Activated T-helper 1 cell treated with anti-CD3 and anti-CD28 coated beads, Interleukin-12 subunit alpha, Interleukin-12 subunit beta, Interleukin-2, Interleukin-4 antibody, amounts not matched to agents 30 ng/mL and 10 ng/mL and 1 ng/mL, durations not matched to agents 14 hours and 24 hours and 36 hours (primary cell): ENCODE measurements at places on chromosomes 1 and 21.
A peak's percentile ranks its signal among the peaks of the same experiment; 100 is the strongest.

DNA sequence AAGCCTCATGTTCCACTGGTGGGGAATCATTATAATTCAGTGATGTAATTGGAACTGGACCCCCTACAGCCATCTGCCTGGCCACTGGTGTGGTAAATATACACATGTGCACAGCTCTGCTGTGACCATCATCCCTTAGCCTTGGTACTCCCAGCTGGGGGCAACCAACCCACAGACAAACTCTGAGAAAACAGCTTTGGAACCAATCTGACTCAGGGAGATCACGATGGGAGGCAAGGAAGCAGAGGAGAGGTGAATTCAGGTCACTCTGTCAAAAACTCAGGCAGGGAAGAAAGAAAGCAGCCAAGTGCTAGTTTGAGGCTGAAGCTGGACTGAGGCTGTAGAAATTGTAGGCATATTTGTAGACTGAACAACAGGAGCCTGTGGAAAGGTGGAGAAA is 197.8 kb upstream of the GALNT2 start:
- DNase-seq, result no peak

GRCh38 chr21:31922881-31923280 is 50.1 kb downstream of the HUNK start:
- DNase-seq, result no peak

GRCh38 chr1:162892906-162893611 is 32.1 kb upstream of the CCDC190 start:
- DNase-seq, result no peak

DNA sequence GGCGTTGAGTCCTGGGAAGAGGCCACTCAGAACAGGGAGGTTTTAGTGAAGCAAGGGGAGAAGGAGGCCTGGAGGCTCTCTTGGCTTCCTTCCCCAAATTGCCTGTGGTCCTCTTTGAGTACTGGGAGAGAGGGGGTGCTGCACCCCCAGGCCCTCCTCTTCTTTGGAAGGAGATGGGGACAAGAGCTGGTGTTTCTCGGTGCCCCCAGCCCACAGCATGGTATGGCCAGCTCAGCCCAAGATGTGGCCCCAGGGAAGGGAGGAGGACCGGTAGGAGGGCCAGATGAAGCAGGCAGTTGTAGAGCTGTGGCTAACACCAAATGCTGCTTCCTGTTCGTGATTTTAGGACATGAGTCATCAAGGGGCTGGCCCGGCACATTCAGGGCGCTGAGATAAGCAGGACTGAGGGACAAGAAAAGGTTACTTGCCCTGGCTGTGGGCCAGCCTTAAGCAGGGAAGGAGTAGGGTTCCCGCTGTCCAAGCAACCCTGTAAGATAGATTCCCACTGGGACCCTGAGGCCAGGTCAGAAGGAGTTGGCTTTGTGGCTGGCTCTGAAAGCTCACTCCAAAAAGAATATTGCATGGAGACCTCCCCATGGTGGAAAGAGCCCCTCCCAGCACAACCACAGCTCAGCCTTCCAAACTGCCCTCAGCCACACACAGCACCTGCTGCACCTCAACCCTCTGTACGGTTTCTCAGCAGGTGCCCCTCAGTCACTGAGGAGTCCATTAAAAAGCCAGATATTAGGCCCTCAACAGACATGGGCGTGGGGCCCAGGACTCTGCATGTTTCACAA is 4.9 kb upstream of the TNFRSF1B start:
- DNase-seq, result peak; percentile 79

GRCh38 chr1:117106478-117106877 is 15.1 kb downstream of the TRIM45 start:
- no peak for DNase-seq

GRCh38 chr1:116234429-116234828 is 123.2 kb downstream of the MAB21L3 start:
- no peak for DNase-seq

- DNase-seq, result no peak
Measured at GRCh38 chr1:37865348-37866120, 6.1 kb upstream of the MTF1 start.

GRCh38 chr21:44836666-44837471 is 19.0 kb upstream of the SUMO3 start:
- DNase-seq, result no peak

DNA sequence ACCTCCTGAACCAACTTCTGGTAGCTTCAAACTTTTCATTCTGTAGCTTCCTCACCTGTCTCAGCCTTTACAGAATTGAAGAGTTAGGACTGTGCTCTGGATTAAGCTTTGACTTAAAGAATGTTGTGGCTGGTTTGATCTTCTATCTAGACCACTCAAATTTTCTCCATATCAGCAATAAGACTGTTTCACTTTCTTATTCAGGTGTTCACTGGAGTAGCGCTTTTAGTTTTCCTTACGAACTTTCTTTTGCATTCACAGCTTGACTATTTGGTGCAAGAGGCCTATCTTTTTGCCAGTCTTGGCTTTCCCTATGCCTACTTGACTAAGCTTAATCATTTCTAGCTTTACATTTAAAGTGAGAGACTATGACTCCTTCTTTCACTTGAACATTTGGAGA is 31.5 kb downstream of the FGGY start:
- DNase-seq, result no peak

DNA sequence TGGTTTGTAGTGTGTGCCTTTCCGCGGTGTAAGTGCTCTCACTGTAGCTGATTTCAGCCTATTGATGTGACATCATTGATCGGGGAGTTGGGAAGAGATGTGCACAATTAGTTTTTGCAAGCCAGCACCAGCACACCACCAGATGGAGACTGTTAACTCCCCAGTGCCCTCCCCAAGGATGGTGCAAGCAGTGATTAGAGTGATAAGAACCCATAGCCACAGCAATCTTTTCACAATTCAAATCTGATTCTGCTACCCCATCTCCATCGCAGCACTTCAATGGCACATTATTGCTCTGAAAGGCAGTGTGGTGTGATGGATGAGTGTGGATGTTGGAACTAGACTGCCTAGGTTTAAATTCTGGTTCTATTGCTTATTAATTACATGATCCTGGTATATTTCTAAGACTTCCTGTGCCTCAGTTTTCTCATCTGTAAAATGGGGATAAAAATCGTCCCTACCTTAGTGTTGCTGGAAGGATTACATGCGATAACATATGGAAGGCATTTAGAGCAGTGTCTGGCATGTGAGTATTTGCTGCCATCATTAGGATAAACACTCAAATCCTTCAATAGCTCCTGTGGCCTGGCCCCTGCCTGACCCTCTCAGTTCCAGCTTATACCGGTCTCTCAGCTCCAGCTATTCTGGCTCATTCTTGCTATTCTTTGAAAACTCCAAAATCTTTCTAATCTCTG is 6.7 kb downstream of the CSF3R start:
- no peak for DNase-seq

GRCh38 chr21:40819071-40819900 is 27.7 kb downstream of the DSCAM start:
- DNase-seq, result no peak

GRCh38 chr1:211632808-211633523 is 42.5 kb downstream of the NEK2 start:
- DNase-seq, result no peak

DNA sequence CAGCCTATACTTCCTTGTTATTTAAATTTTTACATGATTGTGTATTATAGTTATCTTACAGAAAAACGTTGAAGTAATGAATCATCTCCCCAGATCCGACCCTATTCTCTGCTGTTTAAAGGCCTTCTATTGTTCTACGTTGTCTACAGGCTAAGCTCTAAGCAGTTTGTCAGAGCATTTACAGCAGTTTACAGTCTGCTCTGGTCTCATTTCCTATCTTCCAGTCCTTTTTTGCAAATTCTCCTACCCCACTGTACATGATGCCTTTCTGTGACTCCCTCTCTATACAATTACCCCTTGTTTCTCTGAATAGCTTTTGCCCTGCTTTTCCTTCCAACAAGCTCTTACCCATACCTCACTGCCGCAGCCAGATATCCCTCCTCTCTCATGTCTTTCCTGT is 319.2 kb upstream of the FMN2 start:
- DNase-seq, result no peak

DNA sequence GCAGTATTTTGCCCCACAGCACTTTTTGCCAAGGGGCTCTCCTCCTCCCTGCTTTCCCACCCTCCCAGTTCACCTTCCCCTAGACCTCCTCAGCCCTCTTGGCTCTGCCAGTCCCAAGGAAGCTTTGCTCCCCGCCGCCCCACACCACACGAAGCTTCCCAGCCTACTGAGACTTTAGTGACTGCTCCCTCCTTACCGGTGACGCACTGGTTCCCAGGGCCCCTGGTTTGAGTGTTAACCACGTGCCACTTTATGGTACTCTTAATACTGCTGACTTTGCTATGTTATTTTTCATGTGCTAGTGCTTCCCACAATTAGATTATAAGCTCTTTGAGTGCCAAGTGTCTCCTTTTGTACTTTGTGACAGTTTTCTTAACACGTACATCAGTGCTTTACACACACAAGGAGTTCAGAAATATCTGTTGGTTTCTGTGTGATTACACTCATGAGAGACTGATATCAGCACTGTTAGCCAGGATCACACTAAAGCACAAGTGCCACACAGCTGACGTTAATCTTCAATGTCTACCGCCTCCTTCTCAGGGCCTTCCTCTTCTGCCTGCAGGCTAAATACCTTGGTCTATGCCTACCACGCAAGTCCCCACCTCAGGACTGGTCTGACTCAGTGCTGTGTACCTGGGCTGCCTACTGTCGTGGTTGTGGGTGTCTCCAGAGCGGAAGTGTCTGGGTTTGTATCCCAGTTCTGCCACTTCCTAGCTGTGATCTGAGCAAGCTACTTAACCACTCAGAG is 61.0 kb downstream of the DNTTIP2 start:
- no peak for DNase-seq

GRCh38 chr1:209674957-209675564 is at the start of gene G0S2:
Gene G0S2, plus strand, starts transcription at chr1:209675412. Its CDS starts 273 bp downstream, at chr1:209675685.
- DNase-seq, result peak; percentile 59

- DNase-seq, result no peak
Measured at GRCh38 chr1:166884040-166884642, 8.1 kb upstream of the TADA1 start.

GRCh38 chr1:36411674-36412648 is 14.3 kb upstream of the LSM10 start:
- peak; percentile 63 for DNase-seq

DNA sequence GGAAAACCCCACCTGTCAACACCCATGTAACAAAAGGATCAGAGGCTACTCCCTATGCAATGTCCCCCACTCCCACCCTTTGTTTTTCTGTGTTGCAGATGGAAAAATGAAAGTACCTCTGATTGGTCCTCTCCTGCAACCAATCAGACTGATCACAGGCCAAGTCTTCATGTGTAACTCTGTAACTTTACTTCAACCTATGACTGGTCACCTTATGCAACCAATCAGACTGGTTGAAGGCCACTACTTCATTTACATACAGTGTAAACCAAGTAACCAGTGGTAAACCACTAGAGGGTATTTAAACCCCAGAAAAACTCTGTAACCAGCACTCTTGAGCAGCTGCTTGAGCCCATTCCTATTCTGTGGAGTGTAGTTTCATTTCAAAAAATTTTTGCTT is 266.3 kb upstream of the OLFM3 start:
- DNase-seq, result no peak

DNA sequence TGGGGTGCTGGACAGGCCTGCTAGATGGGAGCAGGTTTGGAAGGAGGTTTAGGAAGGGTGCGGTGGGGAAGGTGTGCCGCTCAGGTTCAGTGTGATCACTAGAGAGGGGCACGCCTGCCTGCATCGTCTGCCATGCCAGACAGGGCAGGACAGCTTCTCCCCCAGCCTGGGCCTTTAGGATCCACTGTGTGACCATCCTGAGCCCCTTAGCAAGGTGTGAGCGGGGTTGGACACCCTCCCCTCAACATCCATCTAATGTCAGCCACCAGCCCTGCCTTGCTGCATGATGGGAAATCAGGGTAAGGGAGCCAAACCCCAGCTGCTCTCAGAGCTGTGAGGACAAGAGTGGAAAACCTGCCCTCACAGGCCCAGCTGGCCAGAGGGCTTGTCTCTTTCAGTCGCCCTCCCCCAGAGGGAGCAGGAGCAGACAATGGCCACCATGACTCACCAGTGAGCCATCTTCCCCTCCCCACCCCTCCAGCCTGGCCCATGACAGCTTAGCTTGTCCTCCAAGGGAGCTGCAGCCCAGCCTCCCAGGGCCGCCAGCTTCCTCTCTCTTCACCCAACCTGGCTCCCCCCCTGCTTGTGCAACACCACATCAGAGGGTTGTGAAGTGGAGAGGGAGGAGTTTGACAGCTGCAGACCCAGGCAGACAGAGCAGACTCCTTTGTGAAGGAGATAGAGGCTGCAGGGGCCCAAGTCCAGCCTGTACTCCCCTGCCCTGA is 37.0 kb downstream of the NUAK2 start:
- peak; percentile 84 for DNase-seq

GRCh38 chr1:21304488-21304887 is 14.2 kb upstream of the ECE1 start:
- DNase-seq, result no peak

DNA sequence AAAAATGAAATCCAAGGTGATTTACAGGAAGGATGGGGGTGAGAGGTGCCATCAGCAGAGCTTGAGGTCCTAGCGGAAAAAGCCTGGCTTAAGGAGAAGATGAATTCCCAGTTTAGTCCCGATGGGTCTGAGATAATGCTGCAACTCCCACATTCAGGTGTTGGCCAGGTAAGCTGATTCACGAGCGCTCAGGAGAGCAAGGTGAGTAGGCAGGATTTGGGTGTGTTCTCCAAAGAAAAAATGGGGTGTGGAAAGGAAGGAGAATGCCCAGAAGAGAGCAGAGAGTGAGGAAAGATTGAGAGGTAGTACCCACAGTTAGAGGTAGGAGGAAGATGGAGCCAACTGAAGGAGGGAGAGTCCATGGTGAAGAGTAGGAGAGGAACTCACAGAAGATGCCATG is 12.5 kb downstream of the RIMS3 start:
- DNase-seq, result no peak

- DNase-seq, result no peak
Measured at GRCh38 chr1:160544647-160545046, 21.6 kb upstream of the SLAMF6 start.

GRCh38 chr1:86429835-86430234 is 5.9 kb downstream of the CLCA2 start:
- no peak for DNase-seq

DNA sequence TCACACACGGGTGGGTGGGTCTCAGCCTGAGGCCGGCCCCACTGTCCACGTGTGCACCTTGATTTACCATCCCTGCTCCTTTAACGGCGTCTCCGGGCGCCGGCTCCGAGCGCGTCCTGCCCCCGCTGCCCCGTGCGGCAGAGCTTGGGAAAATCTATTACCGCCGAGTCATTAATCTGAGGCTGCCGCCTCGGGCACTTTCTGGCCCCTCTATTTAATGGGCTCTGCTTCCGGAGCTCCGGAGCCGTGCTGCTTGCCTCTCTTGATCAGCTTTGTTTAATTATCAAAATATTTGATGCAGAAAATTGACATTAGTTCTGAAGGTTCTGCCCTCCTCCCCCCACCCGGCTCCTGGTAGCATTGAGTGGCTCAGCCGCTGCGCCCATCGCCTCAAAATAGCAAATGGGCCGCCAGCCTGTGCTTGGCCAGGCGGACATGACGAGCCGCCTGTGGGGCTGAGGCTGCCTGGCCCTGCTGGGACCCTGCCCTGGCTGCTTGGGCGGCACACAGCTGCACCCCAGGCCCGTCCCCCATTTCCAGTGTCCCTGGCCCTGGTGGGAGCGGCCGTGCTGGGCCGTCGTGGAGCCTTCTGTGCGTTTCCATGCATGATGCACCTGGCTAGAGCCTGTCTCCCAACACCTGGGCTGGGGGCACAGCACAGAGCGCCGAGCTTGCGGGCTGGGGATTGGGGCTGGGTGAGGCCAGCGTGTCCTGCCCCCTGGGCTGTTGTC is 81.6 kb upstream of the TTC34 start:
- DNase-seq, result no peak
